COR-L47 (cell line): ENCODE measurements at places on chromosomes 4 and X.

DNA sequence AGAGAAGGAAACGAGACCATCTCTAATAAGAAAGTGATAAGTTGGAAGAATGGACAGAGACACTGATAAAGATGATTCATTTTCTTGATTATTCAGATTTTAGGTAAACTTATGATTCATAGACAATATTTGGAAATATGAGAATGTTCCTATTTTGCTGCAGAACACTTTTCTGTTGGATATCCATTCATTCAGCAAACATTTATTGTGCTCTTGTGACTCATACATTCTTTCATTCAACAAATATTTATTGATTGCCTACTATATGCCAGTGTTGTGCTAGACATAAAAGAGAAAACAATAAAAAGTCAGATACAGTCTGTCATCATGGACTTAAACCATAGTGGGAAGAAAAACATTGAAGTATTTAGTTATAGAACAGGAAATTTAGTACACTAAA lies 1232.0 kb downstream of the STIM2 start:
- no peak for DNase-seq

- no peak for DNase-seq
Observed at GRCh38 chr4:116005806-116006088, 892.3 kb upstream of the NDST4 start.

DNA sequence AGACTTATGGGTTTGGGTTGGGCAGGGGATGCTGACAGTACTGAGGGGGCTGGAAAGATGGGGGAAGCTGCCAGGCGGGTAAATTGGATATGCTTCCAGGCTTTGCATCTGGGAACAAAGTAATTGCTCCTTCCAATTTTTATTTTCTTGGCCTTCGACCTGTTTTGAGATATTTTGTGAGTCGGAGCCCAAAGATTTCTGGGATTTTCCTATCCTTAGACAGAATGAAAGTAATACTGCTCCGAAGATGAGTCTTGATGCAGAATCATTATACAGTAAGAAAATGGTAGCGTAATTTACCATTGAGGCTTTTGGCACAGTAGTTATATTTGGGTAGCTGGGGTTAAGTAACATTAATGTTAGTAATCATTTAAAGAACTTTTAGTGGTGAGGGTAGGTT lies 1.4 kb downstream of the SMARCA5 start:
- no peak for DNase-seq

DNA sequence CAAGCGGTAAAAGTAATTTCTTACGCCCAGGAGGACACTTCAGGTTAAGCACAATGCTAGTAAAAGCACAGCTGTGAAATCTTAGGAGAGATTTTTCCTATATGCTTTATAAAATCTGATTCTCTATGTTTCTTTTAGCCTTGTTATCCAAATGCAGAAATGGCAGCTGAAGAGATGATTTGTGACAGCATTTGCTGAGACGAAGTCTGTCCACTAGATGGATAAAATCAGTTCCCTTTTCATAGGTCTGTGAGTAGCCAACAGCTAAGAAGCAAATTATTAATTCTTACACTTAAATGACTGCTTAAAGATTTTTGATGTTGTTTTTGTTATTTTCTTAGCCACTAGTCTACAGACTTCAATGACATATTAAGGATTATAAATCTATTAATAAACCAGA lies 5.3 kb downstream of the GPM6A start:
- peak; percentile 39 for DNase-seq

GRCh38 chrX:71509289-71509688 lies 23.6 kb upstream of the OGT start:
- DNase-seq: no peak

- DNase-seq: peak; percentile 22
Observed at GRCh38 chr4:81786063-81786763, 314.5 kb upstream of the RASGEF1B start.

DNA sequence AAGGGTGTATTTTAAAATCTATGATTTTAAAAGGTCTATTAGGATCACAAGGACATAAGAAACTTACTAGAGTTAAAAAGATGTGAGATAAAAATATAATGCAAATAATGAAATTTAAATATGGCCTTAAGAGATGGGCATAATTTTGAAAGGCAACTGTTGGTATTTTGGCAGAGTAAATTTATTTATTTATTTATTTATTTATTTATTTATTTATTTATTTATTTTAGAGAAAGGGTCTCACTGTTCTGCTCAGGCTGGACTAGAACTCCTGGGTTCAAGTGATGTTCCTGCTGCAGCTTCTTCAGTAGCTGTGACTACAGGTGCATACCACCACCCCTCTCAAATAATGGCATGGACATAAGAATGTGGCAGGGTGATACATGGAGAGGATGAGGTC lies 932.1 kb upstream of the LCORL start:
- no peak for DNase-seq

GRCh38 chr4:122326908-122327307 lies 51.9 kb upstream of the ADAD1 start:
- DNase-seq: no peak

- no peak for DNase-seq
Observed at GRCh38 chr4:144674711-144675110, 28.8 kb downstream of the HHIP start.

GRCh38 chrX:50881028-50881427 lies 29.5 kb upstream of the BMP15 start:
- DNase-seq: no peak

GRCh38 chrX:56554870-56555269 lies 8.6 kb upstream of the UBQLN2 start:
- DNase-seq: no peak

GRCh38 chr4:176291748-176292147 lies 22.7 kb upstream of the ASB5 start:
- no peak for DNase-seq

DNA sequence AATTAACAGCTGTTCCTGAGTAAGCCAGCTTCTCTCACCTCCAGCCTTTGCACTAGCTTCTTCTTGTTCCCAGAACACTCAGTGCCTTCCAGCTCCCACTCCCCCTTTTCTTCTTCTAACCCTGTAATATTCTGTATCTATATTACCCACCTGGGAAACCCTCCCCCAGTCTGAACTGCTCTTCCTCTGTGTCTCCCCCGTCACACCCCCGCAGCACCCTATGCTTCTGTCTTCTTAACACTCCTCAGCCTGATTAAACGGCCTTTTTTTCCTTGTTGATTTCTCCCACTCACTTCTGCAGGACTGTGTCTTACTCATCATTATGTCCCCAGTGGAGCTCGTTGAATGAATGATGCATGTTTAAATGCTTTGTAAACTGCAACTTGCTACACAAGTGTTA lies 9.0 kb upstream of the LONRF3 start:
- DNase-seq: no peak

- DNase-seq: no peak
Observed at GRCh38 chrX:110156167-110156754, 153.3 kb downstream of the TMEM164 start.

DNA sequence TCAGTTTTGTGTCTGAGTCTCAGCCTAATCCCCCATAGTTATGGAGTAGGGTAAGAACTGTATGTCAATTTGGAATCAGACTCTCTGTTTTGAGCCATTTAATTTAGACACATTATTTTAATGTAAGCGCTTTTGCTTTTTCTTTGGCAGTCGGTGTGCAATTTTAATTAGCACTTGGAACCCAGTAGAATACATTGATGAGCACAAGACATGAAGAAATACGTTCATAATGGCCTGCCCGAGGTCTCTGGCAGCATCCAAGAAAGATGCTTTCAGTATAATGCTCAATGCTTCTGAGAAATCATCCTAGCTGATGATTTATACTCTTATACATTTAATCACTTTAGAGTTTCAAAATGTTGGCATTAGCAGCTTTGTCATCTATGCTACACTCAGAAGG lies 8.9 kb upstream of the TAPT1 start:
- DNase-seq: no peak

GRCh38 chr4:14524276-14524675 lies 478.0 kb upstream of the CPEB2 start:
- DNase-seq: no peak

- DNase-seq: no peak
Observed at GRCh38 chrX:53356186-53356585, 66.3 kb downstream of the SMC1A start.

DNA sequence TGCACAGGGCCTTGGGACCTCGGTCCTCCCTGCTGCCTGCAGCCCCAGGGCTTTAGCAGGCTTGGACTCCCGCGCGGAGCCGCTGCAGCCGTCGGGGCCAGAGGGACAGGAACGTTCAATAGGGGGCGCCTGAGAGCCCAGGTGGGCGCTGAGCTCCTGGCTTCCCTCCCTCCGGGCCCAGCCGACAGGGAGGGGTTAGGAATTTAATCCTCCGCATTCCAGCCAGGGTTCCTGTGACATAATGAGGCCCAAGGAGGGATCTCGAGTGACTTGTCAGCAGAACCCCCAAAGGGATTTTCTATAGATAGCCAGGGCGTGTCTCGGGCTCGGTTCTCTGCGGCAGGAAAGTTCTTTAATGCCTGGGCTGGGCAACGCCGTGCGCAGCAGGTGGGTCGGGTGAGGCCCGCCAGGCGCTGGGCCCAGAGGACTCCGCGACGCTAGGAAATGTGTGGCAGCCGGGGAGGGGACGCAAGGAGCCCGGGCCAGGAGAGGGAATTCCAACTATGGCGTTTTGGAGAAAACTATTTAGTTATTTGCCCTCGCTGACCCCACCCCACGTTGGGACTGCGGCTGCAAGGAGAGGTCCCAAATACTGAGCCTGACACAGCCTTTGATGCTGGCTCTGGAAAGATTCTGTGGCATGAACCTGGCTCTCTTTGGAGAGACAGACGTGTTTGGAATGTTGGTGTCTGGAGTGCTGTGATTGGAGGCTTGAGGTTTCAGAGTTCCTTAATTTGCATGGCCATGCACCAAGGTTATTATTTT lies 285.2 kb upstream of the GATB start:
- no peak for DNase-seq

- DNase-seq: no peak
Observed at GRCh38 chr4:145283909-145284308, 103.5 kb upstream of the OTUD4 start.

- DNase-seq: no peak
Observed at GRCh38 chr4:105236202-105236915, 89.7 kb downstream of the TET2 start.

GRCh38 chr4:113468165-113469022 lies 293.1 kb downstream of the CAMK2D start:
- no peak for DNase-seq

- DNase-seq: no peak
Observed at GRCh38 chr4:62814510-62815047, 1594.7 kb downstream of the TECRL start.

GRCh38 chrX:134542485-134542884 lies 82.5 kb downstream of the HPRT1 start:
- peak; percentile 44 for DNase-seq

DNA sequence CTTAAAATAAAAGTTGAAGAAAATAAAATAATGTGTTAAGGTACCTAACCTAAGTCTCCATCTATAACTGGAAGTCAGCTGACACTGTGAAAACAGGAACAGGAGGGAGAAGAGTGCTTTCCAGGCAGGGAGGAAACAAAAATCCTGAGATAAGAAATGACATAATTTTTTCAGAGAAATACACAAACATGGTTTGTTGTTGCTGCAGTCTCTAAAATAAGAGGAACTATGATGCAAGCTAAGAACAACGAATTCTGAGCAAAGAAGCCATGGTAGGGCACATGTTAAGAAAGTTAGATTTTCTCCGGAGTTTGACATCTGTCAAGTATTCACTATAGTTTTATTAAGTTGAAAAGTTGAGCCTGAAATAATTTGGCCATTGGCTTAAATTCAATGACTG lies 26.9 kb downstream of the PAPSS1 start:
- no peak for DNase-seq
